NCI-H510A treated with DMSO at 0.1 percent for 48 hours (cell line): ENCODE measurements at places on chromosomes 6 and 20.

GRCh38 chr6:145743332-145743731, 8.0 kb upstream of the EPM2A start:
- no peak for DNase-seq

GRCh38 chr6:148878683-148879082, 131.9 kb downstream of the UST start:
- no peak for DNase-seq

- no peak for DNase-seq
Measured at GRCh38 chr6:133241901-133242636, 912 bp downstream of the EYA4 start.

DNA sequence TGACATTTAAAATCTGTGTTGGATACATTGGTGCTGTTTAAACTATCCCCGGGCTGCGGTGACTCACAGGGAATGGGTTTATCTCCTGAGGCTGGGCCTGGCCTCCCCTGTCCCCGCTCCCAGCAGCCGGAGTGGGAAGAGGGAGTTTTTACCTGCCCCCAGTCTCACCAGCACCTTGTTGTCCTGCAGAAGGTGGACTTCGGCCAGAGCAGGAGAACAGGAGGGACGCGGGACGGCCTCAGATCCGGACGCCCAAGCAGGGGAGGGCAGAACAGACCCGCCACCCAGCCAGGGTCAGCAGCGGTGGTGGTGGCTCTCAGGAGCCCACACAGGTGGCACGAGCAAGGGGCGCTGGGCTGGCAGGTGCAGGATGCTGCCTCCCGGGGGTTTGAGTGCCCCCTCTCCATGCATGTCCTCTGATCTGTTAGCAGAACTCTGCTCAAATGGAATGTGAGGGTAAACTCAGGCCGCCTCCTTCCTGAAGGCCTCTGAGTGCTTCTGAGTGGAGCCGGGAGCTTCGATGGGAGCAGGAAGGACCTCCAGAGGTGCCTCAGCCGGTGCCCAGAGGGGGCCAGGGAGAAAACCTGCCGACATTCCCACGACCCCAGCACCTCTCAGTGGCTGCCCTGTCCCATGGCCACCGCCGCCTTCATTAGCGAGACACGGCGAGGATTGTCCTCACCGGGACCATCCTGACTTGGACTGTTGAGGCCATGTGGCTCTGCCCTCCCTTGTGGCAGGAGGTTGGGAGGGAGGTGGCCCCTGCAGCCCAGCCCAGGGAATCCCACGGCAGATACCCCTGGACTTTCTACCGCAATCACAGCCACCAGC, 43.4 kb upstream of the MRGBP start:
- DNase-seq = no peak

DNA sequence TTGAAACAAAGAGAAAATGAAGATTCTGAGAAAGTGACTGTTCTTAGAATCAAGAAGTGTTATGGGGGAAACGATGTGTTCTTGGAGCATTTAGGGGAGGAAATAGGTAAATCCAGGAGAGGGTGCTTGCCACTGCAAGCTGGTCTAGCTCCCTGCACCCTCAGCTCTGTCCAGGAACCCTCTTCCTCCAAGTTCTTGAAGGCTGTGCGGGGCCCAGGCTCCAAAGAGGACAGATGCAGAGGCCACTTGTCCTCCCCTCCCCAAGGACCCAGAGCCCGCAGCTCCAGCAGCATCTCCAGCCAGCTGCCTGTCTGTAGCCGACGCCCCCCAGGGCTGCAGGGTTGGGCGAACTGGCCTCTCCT, 87.9 kb downstream of the CDC5L start:
- DNase-seq = no peak

- no peak for DNase-seq
Measured at GRCh38 chr6:107124934-107125348, 9.6 kb upstream of the BEND3 start.

GRCh38 chr6:125952764-125953501, 3.6 kb upstream of the HINT3 start:
- peak; percentile 30 for DNase-seq

GRCh38 chr6:53799340-53799739, 4.5 kb downstream of the LRRC1 start:
- DNase-seq = no peak

GRCh38 chr20:47392015-47392720, 35.7 kb upstream of the ZMYND8 start:
- no peak for DNase-seq

DNA sequence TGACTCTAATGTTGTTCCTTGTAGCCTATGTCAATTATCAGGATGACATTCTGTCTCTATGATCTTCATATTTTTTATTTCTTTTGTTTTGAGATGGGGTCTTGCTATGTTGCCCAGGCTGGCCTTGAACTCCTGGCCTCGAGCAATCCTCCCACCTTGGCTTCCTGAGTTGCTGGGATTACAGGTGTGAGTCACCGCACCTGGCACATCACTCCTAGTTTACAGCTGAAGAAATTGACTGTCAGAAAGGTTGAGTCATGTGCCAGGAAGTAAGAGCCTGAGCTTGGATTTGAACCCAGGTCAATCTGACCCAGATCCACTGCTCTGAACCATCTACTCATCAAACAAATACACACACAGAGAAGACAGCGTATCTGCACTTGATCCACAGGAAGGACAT, 14.4 kb downstream of the PPP1R3G start:
- no peak for DNase-seq

DNA sequence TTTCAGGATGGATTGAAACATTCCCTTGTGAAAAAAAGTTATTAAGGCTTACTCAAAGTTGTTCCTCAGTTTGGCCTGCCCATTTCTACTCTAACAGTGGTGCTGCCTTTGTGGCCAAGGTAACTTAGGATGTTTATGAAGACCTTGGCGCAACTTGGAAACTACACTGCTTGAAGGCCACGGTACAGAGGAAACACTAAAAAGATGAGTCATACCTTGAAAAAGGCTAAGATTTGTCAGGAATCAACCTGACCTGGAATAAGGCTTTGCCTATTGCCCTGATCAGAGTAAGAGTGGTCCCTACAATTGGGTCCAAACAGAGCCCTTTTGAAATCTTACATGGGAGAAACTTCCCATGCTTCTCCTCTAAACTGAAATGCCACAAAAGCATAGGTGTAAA, 119.9 kb upstream of the MOCS1 start:
- no peak for DNase-seq

- DNase-seq = no peak
Measured at GRCh38 chr20:36162272-36162966, 7.9 kb downstream of the EPB41L1 start.

GRCh38 chr20:23337312-23337711, 13.3 kb upstream of the NXT1 start:
- no peak for DNase-seq

GRCh38 chr20:38338849-38339520, 7.3 kb upstream of the LBP start:
- peak; percentile 16 for DNase-seq

DNA sequence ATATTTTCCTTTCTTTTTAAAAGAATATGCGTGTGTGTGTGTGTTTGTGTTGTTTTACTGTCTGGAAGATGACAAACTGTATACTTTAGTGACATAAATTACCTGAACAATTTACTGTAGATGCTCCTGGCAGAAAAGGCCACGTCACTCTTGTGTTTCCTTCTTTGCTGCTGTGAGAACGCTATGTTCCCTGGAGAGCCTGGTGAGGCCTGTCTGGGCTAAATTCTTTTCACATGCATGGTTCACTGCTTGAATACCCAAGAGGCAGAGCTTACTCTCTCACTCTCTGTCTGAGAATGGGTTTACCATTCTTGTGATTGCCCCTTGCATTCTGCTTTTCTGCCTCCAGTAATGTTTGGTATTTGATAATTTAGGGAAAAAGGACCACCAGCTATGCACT, 64.3 kb downstream of the EDN1 start:
- no peak for DNase-seq

GRCh38 chr6:143575440-143575839, 63.9 kb upstream of the FUCA2 start:
- DNase-seq = peak; percentile 59

DNA sequence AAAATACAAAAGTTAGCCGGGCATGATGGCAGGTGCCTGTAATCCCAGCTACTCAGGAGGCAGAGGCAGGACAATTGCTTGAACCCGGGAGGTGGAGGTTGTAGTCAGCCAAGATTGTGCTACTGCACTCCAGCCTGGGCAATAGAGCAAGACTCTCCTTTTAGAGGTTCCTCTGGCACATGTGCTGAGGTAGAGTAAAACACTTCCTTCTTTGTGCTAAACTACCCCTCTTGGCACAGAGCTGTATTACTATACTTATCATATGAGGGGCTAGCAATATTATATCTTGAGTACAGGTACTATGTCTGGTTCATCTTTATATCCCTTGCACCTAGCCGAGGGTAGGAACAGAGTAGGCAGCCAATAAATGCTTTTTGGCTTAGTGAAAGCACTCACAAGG, 40.2 kb upstream of the SAMHD1 start:
- DNase-seq = no peak

GRCh38 chr20:10985536-10985935, 311.7 kb upstream of the JAG1 start:
- DNase-seq = no peak

- no peak for DNase-seq
Measured at GRCh38 chr6:132812255-132812732, 2.1 kb upstream of the RPS12 start.

- no peak for DNase-seq
Measured at GRCh38 chr20:49750611-49751396, 37.1 kb upstream of the B4GALT5 start.

- no peak for DNase-seq
Measured at GRCh38 chr20:35290186-35290886, 1.9 kb downstream of the FAM83C start.

DNA sequence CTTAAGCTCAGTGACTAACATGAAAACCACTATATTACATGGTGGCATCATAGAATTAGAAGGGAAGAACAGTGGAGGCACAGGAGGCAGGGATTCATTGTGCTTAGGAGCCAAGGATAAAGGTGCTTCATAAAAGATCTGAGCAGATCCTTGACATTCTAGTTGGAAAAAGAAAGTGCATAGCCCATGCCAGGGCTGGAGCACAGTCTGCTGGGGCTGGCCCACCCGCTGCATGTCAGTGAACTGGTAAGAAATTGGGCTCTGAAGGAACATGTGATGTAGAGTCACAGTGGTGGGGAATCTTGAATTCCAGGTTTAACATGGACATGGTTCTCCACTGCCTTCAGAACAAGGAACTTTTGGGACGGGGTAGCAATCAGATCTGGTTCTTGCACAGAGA, 20.4 kb downstream of the MYLIP start:
- no peak for DNase-seq

- DNase-seq = no peak
Measured at GRCh38 chr6:121967631-121968030, 431.8 kb upstream of the HSF2 start.

DNA sequence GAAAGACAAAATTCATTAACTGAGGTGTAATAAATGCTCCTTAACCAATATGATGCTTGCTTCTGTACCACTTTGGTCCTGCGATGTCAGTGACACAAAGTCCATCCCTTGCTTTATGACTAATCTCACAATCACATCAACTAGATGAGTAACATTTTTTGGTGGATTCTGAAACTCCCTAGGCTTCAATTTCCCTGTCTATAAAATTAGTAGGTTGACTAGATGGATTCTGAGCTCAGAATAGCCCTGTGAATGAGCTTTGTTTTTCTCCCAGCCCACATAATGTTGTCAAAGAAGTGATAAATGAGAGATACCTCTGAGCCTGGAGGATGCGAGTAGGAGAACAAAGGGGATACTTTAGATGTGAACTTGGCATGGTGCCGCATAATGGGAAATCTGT, 9.1 kb downstream of the TXLNB start:
- DNase-seq = no peak

DNA sequence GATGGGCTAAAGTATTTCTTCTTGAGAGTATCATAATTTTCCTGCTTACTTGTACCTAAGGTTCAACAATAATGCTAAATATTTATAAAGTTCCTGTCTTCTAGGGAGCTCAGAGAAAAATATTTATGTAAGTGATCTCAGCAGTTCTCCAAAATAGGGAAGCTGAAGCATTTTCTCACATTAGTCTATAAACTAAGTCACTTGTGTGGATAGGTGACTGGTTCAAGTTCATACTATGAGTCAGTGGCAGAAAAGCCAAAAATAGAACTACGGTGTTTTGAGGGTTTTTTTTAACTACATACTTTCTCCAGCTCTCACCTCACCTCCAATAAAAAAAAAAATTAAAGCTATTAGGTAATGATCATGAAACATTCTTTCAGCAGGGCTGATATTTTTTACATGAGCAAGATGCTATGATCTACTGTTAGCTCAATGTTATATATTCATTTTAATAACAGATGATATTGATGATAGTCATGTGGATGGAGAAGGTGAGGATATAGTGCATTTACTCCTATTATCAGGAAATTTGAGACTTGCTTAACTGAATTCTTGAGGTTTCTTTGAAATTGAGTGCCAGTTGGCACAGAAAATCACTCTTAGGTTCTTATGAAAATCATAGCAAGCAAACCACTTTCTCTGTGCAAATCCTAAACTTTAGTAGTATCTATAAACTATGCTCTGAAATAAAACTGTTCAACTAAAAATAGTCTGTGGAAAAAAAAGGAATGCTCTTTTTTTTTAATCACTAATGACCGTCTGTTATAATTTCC, 4.1 kb upstream of the MOXD1 start:
- DNase-seq = no peak

DNA sequence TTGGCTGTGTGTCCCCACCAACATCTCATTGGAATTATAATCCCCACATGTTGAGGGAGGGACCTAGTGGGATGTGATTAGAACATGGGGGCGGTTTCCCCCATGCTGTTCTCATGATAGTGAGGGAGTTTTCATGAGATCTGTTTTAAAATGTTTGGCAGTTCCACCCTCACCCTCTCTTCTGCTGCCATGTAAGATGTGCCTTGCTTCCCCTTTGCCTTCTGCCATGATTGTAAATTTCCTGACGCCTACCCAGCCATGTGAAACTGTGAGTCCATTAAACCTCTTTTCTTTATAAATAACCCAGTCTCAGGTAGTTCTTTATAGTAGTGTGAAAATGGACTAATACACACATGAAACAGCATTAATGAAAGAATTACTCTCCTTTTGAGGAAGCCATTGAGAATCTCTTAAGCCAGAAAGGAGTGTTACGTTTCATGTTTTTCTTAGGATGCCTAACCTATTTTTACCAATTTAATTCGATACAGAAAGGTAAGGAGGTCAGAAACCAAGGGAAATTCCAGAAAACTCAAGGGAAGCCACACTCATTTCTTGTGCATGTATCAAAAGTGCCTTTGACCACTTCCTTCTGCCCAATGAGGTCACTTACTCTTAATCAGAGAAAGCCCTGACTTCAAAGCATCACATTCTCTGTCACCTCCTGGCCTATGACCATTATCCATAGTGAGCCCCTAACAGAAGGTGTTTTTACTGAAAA, 24.7 kb upstream of the HINT3 start:
- no peak for DNase-seq

GRCh38 chr20:24917797-24918578, 31.1 kb upstream of the CST7 start:
- DNase-seq = peak; percentile 87

DNA sequence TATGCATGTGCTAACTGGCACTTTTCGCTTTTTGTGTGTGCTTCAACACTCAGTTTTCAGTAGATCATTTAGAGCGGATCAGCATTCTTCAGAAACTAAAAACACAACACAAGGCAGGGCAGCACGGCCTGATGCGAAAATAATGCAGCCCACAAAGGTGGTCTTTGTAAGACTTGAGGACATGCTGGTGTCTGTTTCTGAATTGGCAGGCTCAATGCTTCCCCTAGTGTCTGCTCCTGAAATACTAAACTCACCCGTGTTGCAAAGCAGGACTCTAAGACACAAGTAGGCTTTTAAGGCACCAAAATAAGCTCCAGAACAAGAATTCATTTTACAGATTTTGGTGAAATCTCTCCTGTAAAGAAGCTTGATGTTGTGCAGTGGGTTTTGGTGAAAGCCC, 676.5 kb downstream of the TENT5A start:
- no peak for DNase-seq
